ENCODE measurements at places on chromosomes 13 and 19.

DNA sequence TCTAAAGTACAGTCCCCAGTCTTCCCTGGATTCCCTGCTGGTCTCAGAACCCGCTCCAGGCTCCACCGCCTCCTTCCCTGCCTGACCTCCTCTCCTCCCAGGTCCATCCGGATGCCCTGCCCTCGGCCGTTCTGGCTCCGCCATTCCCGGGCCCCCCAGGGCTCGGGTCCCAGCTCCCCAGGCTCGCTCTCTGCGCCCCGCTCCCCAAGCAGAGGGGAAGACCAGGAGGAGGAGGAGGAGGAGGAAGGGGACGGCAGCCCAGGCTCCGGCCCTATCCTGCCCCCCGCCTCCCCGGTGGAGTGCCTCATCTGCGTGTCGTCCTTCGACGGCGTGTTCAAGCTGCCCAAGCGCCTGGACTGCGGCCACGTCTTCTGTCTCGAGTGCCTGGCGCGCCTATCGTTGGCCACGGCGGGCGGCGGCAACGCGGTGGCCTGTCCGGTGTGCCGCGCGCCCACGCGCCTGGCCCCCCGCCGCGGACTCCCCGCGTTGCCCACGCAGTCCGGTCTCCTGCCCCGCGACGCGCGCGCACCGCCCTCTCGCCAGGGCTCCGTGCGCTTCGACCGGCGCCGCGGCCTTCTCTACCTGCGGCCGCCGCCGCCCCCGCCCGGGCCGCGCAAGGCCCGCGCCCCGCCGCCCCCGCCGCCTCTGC is 647 bp downstream of the RNF225 start:
- no peak for DNase-seq

- DNase-seq = no peak
Observed at GRCh38 chr19:56476093-56476492, 1.1 kb downstream of the ZNF667 start.

DNA sequence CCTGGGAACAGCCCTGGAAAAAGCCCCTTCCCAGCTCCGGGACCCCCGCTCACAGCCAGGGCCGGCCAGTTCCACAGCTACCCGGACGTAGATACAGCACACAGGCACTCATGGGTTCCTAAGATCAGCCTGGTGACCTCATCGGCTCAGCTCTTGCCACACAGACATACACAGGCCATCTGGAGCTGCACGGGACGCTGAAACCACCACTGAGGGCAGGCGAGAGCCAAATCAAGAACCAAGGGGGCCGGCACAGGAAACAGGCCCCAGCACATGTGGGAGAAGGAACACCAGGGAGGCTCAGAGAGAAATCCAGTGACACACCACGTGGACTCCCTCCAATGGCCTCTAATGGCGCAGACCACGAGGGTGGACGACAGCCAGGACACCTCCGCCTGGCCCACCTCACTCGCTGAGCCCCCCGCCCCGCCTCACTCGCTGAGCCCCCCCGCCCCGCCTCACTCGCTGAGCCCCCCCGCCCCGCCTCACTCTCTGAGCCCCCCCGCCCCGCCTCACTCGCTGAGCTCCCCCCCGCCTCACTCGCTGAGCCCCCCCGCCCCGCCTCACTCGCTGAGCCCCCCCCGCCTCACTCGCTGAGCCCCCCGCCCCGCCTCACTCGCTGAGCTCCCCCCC is 69.7 kb upstream of the C13orf46 start:
- DNase-seq = peak; percentile 44

DNA sequence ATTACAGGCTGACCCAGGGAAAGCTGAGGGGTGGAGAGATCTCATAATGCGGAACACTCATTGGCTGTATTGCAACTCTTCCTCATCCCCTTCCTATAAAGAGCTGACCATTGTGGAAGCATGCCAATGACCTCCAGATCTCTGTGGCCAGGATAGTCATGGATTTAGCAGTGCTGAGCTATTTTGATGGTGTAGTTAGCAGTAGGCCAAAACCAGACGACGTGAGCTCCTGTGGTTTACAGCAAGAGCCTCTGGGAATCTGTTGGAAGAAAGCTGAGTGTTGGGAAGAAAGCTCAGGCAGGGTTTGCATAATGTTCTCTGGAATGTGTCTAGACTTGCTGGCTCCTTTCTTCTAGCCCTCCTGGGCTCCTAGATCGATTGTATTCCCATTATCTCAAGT is 187.5 kb upstream of the GPC6 start:
- no peak for DNase-seq

DNA sequence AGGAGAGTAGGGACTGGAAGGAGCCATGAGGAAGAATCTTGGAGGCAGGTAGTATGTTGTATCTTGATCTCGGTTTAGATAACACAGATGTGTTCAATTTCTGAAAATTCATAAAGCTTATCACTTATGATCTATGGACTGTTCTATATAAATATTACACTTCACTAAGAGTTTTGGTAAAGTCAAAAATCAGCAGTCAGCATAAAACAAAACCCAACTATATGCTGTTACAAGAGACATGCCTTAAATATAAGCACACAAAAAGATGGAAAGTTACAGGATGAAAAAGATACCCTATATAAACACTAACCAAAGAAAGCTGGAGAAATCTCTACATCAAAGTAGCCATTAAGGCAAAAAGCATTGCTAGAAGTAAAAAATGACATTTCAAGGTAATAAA is 4.5 kb upstream of the KASH5 start:
- no peak for DNase-seq

DNA sequence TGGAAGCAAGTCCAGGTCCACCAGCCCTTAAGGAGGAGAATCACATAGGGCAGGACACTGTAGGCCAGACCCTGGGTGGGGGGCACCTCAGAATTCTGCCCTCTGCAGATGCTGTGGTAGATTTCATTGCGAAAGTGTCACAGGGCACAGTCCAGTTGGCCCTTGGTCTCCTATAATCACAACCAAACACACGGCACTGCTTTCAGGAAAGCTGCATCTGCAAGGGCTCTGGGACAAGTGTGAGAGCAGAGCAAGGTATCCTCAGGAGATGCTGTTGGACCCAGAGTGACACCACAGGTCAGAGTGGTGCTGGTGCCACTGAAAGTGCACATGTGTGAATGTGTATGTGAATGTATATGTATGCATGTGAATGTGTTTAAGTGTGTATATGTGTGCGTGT is 88.6 kb upstream of the MBNL2 start:
- DNase-seq = no peak

- DNase-seq = no peak
Observed at GRCh38 chr13:74316547-74316946, 182.3 kb upstream of the KLF12 start.

GRCh38 chr19:19352823-19353222 is 32.2 kb downstream of the MAU2 start:
- no peak for DNase-seq

- DNase-seq = no peak
Observed at GRCh38 chr19:6768236-6768785, 1.1 kb upstream of the SH2D3A start.

GRCh38 chr13:101977475-101977874 is 424.4 kb downstream of the FGF14 start:
- no peak for DNase-seq

GRCh38 chr19:958967-959855 is 24.9 kb upstream of the WDR18 start:
- no peak for DNase-seq

DNA sequence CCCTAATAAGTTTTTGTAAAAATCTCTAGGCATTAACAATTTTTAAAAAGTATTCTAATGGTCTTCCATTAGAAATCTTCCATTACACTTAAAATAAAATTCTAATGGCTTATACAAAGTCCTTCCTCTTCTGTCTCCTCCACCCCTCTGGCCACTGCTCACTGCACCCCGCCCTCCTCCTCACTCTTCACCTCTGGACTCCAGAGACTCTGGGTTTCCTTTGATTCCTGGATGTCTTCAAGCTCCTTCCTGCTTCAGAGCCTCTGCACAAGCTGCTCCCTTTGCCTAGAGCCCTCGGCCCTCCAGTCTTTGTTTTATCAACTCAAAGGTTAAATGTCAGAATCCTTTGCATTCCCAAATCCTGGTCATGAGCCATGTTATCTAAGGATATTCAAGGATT is 20.8 kb downstream of the TNFSF14 start:
- DNase-seq = no peak

GRCh38 chr13:95541308-95541707 is 11.2 kb upstream of the CLDN10 start:
- DNase-seq = no peak

DNA sequence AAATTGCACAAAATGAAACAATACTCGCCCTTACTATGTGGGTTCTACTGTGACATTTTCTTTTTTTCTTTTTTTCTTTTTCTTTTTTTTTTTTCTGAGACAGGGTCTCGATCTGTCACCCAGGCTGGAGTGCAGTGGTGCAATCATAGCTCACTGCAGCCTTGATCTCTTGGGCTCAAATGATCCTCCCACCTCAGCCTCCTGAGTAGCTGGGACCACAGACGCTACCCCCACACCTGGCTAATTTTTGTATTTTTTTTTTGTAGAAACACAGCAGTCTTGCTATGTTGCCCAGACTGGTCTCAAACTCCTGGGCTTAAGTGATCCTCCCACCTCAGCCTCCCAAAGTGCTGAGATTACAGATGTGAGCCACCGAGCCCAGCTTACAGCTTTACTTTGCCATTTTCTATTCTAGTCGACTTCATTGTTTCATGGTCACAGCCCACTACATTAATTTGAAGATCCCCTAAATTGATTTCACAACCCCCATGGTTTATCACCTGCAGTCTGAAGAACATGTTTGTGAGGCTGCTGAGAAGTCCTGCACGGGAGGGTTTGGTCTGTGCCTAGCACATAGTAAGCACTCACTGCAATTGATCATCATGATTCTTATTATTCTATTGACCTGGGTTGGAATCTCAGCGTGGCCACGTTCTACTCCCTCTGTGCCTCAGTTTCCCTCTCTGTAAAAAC is 3.8 kb downstream of the BCL3 start:
- DNase-seq = no peak

GRCh38 chr13:31105856-31106255 is 55.8 kb downstream of the HSPH1 start:
- no peak for DNase-seq

- DNase-seq = no peak
Observed at GRCh38 chr19:47776568-47776967, 1.9 kb upstream of the SELENOW start.

- no peak for DNase-seq
Observed at GRCh38 chr13:50419331-50419865, 404.2 kb downstream of the KCNRG start.

DNA sequence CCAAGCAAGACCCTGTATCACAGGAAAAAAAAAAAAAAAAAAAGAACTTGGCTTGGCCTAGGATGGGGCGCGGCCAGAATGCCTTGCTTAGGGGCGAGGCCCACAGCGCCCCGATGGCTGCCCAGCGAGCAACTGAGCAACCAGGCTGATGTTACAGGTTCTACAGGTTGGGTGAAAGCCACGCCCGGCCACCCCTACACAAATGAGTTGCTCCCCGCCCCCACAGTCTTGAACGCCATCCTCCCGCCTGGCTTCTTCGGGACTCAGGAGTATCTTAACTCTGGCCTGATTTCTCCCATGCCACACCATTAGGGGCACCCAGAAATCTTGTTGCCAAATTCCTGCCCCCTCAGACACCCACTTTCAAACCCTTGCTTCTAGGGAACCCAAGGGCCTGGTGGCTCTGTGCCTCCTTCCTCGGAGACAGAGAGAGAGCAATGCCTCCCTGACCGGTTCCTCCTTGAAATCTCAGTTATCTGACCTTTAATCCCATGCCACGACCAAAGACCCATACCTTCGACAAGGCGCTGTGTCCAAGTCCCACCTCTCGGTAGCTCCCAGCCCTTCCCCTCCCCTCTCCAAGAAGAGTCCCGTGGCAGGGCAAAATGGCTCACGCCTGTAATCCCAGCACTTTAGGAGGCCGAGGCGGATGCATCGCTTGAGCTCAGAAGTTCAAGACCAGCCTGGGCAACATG is 1.1 kb upstream of the CBLC start:
- DNase-seq = no peak

- DNase-seq = no peak
Observed at GRCh38 chr13:83197316-83197715, 685.0 kb downstream of the SLITRK1 start.

DNA sequence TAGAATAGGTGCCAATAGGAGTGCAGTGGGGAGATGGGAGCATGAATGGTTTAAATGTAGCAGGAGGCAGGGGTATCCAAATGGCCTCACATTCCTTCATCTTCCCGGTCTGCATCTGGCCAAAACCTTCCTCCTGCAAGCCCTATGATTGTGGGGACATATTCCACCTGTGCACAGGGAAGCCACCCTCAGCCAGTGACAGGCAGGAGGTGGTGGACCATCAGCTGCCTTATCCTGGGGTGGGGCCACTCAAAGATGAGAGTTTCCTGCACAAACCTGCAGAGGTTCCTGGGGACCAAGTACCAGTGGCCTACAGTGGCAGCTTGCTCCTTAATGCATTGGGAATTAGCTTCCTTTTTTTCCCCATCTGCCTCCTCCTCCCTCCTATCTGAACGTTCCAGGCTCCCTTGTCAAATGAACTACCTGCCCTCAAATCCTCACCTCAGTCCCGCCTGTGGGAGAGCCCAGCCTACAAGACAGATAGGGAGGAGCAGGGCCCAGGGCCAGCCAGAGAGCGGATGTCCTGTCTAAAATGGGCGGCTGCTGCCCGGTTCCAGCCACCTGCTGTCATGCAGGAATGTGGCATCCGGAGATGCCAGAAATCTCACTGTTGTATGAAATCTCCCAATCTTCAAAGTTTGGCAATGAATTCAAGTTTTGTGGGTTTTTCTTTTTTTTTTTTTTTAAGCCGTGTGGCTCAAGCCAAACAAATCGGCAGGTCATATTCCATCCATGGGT is 85.0 kb downstream of the TSHZ3 start:
- DNase-seq = no peak

- no peak for DNase-seq
Observed at GRCh38 chr19:50043967-50044366, 18.2 kb downstream of the ZNF473 start.

DNA sequence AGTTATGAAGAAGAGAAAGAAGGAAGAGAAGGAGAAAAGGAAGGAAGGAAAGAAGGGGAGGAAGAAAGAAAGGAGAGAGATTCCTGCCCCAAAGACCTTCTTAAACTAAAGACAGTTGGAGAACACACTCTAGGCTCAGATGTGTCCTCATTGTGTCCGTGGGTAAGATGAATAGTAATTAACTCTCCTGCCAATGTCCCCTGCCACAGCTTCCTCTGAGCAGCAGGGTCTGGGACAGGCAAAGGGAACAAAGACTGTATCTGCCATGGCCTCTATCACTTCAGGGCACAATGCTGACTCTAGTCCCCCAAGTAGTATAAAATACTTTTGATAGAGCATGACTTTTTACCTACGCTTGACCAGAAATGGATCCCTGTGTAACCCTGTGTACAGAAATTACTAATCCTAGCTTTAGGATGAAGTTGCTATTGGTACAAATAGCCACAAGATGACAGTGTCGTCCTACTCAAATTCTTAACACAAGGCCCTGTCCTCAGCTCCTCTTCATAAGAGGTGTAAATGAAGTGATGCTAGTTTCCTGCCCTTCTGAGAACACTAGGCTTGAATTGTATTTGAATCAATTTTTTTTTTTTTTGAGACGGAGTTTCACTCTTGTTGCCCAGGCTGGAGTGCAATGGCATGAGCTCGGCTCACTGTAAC is 186.2 kb upstream of the GPR12 start:
- peak; percentile 28 for DNase-seq

Measured in inflammatory macrophage treated with lipopolysaccharide for 1 hour (primary cell).